Urothelium cell line (cell line): ENCODE measurements at places on chromosomes 13 and 19.

- DNase-seq, result peak; percentile 14
Measured at GRCh38 chr13:44576351-44577235, 463 bp upstream of the TSC22D1 start.

DNA sequence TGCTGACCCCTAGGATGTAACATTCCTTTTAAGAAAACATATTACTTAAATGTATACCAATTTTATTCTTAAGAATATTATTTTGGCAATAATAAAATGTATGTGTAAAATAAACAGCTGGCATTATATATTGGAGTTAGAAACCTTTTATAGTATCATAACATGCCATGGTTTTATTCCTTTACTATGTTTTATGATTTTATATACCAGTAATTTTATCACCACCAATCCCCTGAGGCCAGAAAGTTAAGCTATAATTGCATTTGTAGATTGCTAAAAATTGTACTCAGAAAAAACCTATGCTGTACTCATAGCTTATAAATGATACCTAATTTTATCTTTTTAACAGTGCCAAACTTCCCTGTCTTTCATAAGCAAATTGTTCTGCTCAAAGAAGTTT, 17.9 kb downstream of the GPALPP1 start:
- DNase-seq, result no peak

DNA sequence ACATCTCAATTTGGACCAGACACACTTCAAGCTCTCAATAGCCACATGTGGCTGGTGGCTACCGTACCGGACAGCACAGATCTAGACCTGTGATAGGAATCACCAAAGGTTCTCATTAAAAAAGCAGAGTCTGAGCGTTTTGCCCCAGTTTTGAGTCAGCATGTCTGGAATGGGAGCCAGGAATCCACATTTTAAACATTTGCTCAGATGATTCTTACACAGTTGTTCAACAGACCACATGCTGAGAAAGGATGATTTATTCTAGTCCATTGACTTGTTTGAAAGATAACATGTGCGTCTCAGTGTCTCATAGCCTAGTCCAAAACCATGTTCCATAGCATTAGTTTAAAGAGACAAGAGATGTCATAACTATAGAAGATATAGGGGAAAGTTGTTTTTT, 53.4 kb downstream of the FLT3 start:
- DNase-seq, result no peak

DNA sequence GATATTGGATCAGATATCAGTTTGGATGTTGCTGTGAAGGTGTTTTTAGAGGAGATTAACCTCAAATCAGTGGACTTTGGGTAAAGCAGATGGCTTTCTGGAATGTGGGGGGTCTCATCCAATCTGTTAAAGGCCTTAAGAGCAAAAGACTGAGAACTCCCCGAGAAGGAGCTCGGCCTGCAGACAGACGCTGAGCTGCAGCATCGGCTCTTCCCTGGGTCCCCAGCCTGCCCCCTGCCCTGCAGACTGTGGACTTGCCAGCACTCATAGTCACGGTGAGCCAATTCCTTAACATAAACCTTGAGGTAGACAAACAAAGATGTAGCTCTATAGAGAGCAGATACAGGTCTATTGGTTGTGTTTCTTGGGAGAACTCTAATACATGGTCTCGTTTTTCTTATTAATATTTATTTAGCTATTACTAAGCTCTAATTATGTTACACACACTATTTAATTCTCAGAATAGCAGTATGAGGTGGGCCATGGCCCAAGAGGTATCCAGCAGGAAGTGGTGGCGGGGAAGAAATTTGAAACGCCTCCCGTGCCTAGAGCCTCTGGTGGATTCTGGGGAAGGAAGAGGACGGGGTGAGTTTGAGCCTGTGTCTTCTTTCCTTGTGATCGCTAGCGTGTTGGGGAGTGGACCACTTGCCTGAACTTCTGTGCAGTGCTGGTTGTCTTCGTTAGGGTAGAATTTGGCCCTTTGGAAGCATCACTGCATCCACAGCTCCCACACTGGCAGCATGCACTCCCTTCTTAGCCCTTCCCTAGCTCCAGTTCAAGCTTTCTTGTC, 305.3 kb downstream of the TEX29 start:
- no peak for DNase-seq

GRCh38 chr13:91119643-91120042, 227.8 kb upstream of the MIR17HG start:
- DNase-seq, result no peak

DNA sequence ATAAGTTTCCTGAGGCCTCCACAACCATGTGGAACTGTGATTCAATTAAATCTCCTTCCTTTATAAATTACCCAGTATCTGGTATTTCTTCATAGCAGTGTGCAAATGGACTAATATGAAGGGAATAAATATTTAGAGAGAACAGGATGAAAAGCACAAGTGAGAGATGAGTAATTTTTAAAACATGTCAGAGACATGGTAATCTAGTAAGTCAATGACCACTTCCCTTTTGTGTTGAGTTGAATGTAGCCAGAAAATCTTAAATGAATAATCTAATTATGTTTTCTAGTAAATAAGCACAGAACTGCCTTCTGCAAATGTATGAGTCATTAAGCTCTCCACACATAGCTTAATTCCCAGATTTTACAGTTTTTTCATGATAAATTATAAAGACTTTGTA, 524.1 kb upstream of the SLITRK5 start:
- no peak for DNase-seq

GRCh38 chr13:19158006-19158405, 23.6 kb downstream of the TUBA3C start:
- DNase-seq, result no peak

GRCh38 chr13:103884101-103884723, 818.0 kb upstream of the SLC10A2 start:
- no peak for DNase-seq

DNA sequence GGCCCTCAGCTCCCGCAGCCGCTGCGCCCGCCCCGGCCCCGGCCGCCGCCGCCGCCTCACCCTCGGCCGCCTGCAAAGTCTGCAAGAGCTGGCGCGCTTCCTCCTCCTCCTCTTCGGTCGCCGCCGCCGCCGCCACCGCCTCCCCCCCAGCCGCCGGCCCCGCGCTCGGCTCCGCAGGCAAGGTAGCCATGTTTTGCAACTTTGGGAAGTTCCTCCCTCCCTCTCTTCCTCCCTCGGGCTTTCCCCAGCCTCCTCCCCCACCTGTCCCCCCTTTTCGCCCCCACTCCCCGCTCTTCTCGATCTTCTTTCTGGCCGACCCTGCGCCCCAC, 433 bp downstream of the SIX5 start:
- peak; percentile 40 for DNase-seq

DNA sequence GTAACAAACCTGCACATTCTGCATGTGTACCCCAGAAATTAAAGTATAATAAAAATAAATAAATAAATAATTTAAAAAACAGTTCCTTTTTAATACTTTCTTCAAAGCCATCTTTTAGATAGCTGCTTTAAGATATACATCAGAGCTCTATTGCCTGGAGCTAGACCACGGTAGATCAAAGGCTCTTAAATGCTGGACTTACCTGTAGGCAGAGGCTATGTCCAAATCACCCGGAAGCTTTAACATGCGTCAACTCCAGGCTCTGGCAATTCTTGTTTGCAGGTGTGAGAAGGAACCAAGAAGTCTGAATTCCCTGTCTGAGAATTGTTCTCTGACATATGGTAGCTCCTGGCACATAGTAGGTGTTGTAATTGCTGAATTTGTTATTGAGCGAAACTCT, 1.6 kb upstream of the METTL21C start:
- no peak for DNase-seq

DNA sequence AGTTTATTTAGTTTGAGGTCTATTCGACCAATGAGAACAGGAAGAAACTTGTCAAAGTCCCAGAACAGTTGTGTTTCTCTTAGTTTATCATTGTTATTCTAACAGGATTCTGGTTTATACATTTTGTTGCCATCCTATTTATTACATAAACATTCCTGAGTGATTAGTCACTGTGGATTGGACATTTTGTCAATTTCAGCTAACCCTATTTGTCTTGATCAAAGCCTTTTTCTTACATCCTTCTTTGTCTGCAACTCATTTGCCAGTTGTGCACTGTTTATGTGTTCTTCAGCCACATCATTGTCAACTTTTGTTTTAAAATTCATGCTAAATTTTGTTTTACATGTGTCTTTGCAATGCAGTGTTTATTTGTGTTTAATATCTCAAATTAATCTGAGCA, 886.0 kb upstream of the SLC10A2 start:
- DNase-seq, result no peak

GRCh38 chr13:82867284-82867683, 1015.0 kb downstream of the SLITRK1 start:
- DNase-seq, result no peak

GRCh38 chr19:47609906-47610894, 1.3 kb downstream of the BICRA start:
- peak; percentile 19 for DNase-seq

DNA sequence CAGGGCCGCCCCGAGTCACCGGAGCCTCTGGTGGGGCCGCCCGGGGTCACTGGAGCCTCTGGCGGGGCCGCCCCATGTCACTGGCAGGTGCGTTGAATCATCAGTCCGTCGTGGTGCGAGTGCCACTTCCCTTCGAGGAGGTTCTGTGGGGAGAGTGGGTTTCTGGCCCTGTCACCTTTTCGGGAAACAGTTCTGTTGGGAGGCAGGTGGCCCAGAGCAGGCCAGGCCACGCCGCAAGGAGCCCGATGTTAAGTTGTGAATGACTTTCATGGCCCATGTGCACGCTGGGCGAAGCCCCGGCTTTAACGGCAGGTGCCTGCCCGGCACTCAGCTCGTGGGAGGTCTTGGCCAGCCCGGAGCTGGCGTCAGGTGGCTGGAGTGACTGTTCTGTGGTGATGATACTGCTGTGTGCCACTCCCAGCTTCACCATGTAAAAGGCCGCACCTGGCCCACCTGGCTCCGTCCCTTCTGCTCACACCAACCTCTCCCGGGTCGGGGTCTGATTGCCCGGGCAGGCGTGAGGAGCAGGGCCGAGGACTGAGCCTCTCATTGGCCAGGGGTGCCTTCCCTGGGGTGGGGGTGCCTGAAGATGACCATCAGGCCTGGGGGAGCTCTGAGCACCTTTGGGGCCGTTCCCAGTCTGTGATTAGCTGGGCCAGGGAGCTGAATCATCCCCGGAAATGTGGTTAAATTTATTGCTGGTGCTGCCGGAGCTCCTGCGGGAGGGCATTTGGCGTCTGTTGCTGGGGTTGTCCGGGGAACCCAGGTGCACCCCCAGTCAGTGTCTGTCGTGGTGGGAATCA, 29.2 kb downstream of the CSNK1G2 start:
- DNase-seq, result no peak

- peak; percentile 54 for DNase-seq
Measured at GRCh38 chr13:27797228-27797624, 4.9 kb downstream of the GSX1 start.

DNA sequence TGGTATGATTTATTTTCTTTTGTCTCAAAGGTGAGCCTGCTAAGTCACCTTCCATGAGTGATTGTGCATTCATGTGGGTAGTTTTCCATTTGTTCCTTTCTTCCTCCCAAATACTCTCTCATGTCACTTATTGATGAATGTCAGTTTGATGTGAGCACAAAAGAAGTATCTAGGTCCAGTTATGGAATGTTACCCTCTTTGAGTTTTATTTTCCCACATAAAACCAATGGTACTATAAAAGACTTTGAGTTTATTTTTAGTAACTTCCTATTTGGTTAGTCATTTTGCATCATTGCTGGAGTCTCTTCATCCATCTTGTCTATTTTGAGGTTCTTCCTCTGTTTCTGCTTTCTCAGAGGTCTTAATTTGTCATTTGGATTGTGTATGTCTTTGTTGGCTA, 321.3 kb downstream of the GPC6 start:
- DNase-seq, result no peak

DNA sequence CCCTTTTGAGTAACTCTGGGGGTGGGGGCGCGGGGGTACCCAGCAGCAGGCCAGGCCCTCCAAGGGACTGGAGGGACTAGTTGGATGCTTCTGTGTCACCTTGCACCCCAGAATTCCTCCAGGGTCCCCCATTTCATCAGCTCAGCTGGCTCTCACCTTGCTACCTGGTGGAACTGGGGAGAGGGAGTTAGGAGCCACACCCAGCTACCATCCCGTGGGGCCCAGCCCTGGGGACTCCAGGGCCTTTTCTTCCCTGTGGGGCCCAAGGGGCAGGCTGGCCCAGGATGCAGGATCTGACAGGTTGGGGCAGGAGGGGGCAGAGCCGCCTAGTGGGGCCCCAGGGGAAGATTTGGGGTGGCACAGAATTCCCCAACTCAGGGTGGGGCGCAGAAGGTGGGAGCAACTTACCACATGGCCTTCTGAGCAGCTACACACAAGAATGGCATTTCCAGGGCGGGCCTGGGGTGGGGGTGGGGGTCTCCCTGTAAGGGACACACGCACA, 32.8 kb upstream of the NANOS3 start:
- no peak for DNase-seq

- no peak for DNase-seq
Measured at GRCh38 chr13:67520886-67521285, 290.8 kb upstream of the PCDH9 start.

DNA sequence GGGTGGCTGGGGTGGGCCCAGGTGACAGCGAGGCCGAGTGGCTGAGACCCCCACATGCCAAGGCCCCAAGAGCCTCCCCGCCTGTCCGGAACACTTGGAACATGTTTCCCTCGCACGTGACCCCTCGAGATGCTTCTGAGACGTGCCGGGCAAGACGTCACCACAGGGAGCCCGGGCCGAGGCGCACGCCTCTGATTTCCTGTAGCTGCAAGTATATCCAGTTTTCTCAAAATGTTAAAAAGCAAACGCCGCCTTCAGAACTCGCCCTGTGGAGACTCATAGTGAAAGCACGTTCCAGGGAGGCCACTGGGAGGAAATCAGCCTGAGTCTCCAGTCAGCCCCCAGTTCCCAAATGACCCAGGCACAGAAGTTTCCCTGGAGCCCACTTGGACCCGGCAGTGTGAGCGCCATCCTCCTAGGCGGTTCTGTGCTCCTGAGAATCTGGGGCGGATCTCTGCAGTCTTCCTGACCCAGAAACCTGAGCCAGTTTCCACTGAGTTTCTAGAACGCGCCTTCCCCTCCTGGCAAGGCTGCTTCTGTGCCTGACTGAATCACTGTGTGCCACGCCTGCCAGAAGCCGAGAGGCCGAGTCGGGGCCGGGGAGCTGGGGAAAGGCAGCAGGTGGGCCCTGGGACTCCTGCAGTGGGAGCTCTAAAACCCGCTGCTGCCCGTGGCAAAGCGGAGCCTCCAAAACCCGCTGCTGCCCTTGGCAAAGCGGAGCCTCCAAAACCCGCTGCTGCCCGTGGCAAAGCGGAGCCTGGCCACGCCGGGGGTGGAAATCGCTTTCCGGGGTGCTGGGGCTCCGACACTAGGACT, 179.3 kb downstream of the KDM4B start:
- no peak for DNase-seq

DNA sequence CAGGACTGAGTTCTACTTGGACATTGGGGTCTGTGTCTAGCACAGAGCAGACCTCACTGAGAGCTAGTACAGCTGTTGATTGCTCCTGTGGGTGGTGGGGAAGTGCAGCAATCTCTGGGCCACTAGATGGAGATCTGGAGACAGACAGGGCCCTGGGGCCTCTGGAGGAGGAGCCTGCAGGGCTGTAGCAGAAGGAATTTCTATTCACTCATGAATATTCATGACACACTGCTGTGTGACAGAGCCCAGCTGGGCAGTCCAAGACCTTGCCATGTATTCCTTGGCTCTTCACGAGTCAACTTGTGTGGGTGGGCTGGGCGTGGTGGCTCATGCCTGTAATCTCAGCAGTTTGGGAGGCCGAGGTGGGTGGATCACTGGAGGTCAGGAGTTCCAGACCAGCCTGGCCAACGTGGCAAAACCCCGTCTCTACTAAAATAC, 37.5 kb downstream of the SUGP2 start:
- DNase-seq, result peak; percentile 54
